ENCODE measurements at places on chromosomes 5 and 9. TPM values are rescaled to one million over a fixed set of nuclear protein-coding genes. Genes with fewer than 3 reads are reported as not detected.

GRCh38 chr9:135216791-135217441 is 129.4 kb downstream of the OLFM1 start:
- H3K27ac ChIP-seq: no peak overlapping the region
- H3K4me3 ChIP-seq: no peak overlapping the region
- no peaks in the 10 kb centered on the region for H3K4me1 ChIP-seq
- H3K36me3 ChIP-seq: no peaks in the 10 kb centered on the region

DNA sequence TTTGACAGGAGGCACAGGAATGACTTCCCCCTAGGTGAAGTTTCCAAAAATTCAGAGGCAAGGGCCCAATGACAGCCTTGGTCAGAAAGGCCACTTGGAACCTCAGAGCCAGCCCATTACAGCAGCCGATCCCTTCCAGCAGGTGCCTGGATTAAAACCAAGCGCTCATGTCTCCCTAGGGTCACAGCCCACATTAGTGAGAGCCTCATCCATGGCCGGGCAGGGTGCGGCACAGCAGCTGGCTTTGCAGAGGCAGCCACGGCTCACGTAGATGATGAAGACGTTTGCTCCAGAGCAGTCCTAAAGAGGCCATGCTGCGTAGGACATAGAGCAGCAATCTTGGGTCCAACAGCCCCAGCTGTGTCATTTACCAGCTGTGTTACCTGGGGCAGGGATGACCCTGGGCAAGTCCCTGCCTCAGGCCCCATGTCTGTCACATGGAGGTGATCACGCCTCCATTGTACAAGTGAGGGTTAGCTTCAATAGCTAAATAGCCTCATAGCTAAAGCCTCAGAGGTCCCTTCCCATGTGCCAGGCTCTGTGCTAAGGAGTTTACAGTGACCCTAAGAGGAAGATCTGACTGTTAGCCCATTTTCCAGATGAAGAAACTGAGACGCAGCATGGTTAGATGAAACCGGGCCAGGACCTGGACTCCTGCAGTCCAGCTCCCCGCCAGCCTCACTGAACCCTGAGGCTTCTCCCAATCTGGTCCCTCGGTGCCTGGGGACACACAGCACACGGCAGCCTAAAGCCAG is 39.2 kb downstream of the NEK6 start:
- H3K4me3 ChIP-seq: no peak overlapping the region
- H3K36me3 ChIP-seq: peaks cover 5% of the 10 kb centered on the region
- H3K27ac ChIP-seq: peak overlapping the region; percentile 89
- peaks cover 90% of the 10 kb centered on the region for H3K4me1 ChIP-seq
- no peaks in the 10 kb centered on the region for H3K27me3 ChIP-seq

GRCh38 chr9:120348951-120349429 is 231.0 kb downstream of the CDK5RAP2 start:
- peaks cover 12% of the 10 kb centered on the region for H3K4me1 ChIP-seq
- H3K27ac ChIP-seq: no peak overlapping the region
- no peaks in the 10 kb centered on the region for H3K36me3 ChIP-seq
- DNase-seq: no peak
- no peaks in the 10 kb centered on the region for H3K27me3 ChIP-seq

DNA sequence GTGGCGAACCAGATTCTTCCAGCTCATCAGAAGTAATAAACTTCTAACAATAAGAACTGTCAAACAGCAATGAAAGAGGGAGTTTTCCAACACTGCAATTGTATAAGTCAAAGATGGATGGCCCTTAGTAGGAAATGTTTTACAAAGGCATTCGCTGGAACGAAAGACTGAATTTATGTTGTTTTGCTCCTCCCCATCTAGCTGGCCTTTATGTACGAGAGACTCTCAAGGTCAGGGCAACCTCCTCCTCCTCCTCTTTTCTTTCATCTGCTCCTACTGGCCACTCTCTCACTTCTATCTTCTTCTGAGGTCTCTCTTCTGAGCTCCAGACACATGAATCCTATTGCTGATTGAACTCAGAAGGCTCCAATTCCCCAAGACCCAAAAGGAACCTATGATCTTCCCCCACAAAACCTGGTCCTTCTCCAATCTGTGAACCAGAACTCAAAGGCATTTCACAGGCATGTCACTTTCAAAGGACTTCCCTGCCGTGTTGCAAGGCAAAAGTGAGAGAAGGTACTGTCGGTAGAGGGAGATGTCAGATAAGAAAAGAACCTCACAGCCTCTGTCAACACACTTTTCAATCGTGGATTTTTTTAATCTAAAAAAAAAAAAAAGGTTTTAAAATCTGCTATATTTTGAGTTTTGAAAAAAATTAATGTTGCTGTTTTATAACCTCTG is 28.5 kb upstream of the PUM3 start:
- H3K27ac ChIP-seq: no peak overlapping the region
- DNase-seq: no peak
- H3K4me3 ChIP-seq: no peak overlapping the region
- no peaks in the 10 kb centered on the region for H3K36me3 ChIP-seq
- no peaks in the 10 kb centered on the region for H3K4me1 ChIP-seq
- peaks cover 30% of the 10 kb centered on the region for H3K27me3 ChIP-seq

DNA sequence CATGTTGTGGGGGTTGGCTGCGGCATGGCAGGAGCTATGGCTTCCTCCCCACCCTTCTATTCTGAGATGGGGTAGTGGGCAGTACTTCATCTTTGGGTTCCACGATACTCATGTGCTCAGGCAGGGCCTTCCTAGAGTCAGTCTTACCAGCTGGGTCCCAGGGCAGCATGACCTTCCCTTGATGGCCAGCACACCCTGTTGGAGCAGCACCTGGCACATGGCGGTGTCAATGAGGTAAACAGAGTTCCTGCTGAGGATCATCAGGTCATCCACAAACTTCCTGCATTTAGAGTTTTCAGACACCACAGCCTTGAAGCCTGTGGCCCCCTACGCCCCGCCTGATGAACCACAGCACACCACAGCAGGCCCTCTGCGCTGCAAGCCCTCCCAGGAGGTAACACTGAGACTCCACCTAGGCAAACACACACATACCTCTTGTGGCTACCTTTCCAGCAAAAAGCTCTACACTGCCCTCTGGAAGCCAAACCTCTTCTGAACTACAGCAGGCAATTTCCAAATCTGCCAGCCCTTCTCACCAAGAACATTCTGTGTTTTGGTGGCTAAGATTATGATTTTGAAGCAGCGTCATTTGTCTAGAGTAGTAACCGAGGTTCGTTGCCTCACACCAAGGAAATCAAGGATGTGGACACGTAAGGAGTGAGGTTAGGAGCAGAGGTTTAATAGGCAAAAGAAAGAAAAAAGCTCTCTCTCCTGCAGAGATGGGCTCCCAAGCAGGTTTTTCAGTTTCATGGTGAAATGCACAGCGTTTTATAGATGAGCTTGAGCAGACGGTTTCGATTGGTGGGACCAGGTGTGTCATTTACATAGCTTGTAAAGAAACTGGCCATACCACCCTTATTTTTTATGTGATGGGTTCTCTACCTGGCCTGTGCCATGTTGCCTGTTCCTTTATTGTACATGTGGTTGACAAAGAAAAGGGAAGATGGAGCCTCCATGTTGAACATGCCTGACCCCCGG is 20.3 kb upstream of the TMEM174 start:
- H3K36me3 ChIP-seq: no peaks in the 10 kb centered on the region
- DNase-seq: no peak
- no peak overlapping the region for H3K27ac ChIP-seq
- no peak overlapping the region for H3K4me3 ChIP-seq
- H3K27me3 ChIP-seq: no peaks in the 10 kb centered on the region
- H3K4me1 ChIP-seq: peaks cover 19% of the 10 kb centered on the region

GRCh38 chr5:136123236-136123768 is 9.3 kb upstream of the SMAD5 start:
- DNase-seq: no peak
- H3K4me3 ChIP-seq: no peak overlapping the region
- H3K4me1 ChIP-seq: no peaks in the 10 kb centered on the region

- H3K36me3 ChIP-seq: peaks cover 33% of the 10 kb centered on the region
- DNase-seq: no peak
- H3K27me3 ChIP-seq: no peaks in the 10 kb centered on the region
- H3K27ac ChIP-seq: no peak overlapping the region
- H3K4me1 ChIP-seq: no peaks in the 10 kb centered on the region
Observed at GRCh38 chr5:154885439-154885838, 27.0 kb downstream of the CNOT8 start.

- peaks cover 32% of the 10 kb centered on the region for H3K27me3 ChIP-seq
- no peaks in the 10 kb centered on the region for H3K4me1 ChIP-seq
- H3K27ac ChIP-seq: no peak overlapping the region
Observed at GRCh38 chr5:1208743-1209488, 7.5 kb downstream of the SLC6A19 start.

DNA sequence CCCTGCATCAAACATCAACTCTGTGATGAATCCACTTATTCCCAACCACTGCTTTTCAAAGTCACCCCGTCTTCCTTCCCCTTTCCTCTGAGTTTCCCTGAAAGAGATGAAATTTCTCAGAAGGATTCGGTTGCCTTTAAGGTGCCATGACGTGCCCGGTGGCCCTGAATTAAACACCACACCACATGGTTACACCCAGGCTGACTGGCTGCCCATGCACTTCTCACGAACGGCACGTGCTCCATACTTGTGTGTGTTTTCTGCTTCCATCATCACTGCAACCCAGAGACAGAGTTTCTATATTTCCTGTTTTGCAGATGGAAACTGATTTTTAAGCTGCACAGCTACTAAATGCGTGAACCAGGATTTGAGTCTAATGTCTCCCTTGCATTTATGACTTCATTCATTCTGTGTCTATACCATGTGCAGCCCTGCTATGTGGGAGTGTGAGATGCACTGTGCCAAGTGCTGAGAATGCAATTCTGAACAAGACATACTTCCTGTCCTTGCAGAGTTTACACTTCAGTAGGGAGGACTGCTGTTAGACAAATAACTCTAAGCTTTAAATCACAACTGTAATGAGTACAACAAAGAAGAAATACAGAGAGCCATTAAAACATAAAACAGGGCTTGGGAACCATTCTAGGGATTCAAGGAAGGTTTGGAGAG is 162.9 kb downstream of the NXNL2 start:
- H3K36me3 ChIP-seq: peaks cover 2% of the 10 kb centered on the region
- no peak overlapping the region for H3K27ac ChIP-seq
- H3K4me3 ChIP-seq: no peak overlapping the region
- peaks cover 13% of the 10 kb centered on the region for H3K27me3 ChIP-seq

- DNase-seq: no peak
- peaks cover 50% of the 10 kb centered on the region for H3K4me1 ChIP-seq
- H3K4me3 ChIP-seq: peak overlapping the region; percentile 11
- H3K27me3 ChIP-seq: no peaks in the 10 kb centered on the region
- H3K36me3 ChIP-seq: peaks cover 8% of the 10 kb centered on the region
Observed at GRCh38 chr9:109986521-109986991, 206.6 kb downstream of the PALM2AKAP2 start.

- no peak overlapping the region for H3K4me3 ChIP-seq
- H3K27me3 ChIP-seq: no peaks in the 10 kb centered on the region
- DNase-seq: peak; percentile 94
- H3K36me3 ChIP-seq: no peaks in the 10 kb centered on the region
- H3K4me1 ChIP-seq: peaks cover 9% of the 10 kb centered on the region
- H3K27ac ChIP-seq: peak overlapping the region; percentile 57
Observed at GRCh38 chr5:139262742-139263445, 30.6 kb upstream of the MATR3 start.

DNA sequence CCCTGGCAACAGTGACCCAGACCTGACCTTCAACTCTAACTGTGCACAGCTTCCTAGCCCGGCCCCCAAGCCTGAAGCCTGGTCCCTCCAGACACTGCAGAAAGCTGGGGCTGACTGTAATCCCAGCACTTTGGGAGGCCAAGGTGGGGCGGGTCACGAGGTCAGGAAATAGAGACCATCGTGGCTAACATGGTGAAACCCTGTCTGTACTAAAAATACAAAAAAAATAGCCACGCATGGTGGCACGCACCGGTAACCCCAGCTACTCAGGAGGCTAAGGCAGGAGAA is 35.9 kb downstream of the ADAMTS2 start:
- H3K27me3 ChIP-seq: no peaks in the 10 kb centered on the region
- no peak for DNase-seq
- H3K27ac ChIP-seq: no peak overlapping the region
- no peak overlapping the region for H3K4me3 ChIP-seq
- peaks cover 3% of the 10 kb centered on the region for H3K36me3 ChIP-seq

DNA sequence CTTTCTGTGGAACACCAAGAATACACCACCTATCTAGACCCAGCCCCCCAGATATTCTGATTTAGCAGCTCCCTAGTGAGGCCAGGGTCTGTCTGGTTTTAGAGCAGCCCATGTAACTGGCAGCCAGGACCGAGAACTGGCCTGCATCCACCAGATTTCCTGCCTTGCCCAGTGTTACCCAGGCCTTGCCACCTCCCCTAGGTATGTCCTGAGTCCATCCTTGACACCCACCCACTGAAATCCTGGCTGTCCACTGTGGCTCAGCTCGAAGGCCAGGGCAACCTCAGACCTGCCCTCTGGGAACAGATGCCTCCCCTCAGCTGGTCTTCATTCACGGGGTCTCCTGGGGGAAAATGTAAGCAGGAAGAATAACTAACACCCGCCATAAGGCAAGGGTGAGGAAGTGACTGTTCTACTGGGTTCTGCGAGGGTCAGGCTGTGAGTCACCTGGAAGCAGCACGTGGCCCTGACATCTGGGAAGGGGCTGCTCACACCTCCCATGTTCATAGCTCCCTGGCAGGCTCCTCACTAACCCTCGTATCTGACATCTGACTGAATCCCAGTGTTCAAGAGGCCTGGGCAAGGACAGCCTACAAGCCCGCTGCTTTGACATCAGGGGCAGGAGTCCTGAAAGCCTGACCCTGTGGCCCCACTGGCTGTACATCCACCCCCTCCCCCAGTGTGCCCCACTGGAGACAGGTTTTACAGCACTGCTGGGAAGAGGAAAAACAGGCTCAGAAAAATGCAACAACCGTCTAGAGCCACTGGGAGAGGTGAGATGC is 72.7 kb downstream of the SEMA4D start:
- H3K36me3 ChIP-seq: no peaks in the 10 kb centered on the region
- peaks cover 30% of the 10 kb centered on the region for H3K4me1 ChIP-seq
- no peak overlapping the region for H3K27ac ChIP-seq
- H3K4me3 ChIP-seq: no peak overlapping the region

- H3K27ac ChIP-seq: no peak overlapping the region
- no peak for DNase-seq
- H3K36me3 ChIP-seq: no peaks in the 10 kb centered on the region
- H3K27me3 ChIP-seq: peaks cover 1% of the 10 kb centered on the region
Observed at GRCh38 chr5:134029156-134029555, 24.4 kb upstream of the VDAC1 start.

DNA sequence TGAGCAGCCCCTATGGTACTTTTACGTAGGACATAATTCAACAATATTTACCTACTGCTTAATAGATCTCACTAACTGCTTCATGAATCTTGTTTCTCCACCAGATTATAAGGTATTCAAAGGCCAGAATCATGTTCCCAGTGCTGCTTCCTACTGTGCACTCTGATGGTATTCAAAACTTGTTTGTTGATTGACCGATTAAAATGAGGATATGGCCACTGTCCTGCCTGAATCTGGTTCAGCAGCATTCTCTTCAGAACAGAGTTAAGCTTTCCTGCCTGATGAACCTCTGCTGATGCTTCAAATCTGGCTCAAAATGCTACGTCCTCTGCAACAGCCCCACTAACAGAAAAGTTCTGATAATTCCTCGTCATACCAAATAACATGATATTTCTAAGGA is 150.7 kb upstream of the ZNF462 start:
- DNase-seq: no peak
- peaks cover 32% of the 10 kb centered on the region for H3K4me1 ChIP-seq
- H3K36me3 ChIP-seq: no peaks in the 10 kb centered on the region
- H3K27me3 ChIP-seq: no peaks in the 10 kb centered on the region

Gene ORM2
- total RNA-seq: not detected

Gene ERMP1
- total RNA-seq: 7.6 TPM

Gene SIT1
- total RNA-seq: not detected

Gene CXXC5
- total RNA-seq: 193 TPM

Gene LCN15
- total RNA-seq: not detected

Gene ENTPD8
- total RNA-seq: 0.10 TPM

Gene PRR16
- total RNA-seq: 10.7 TPM
